NCI-H1092 (cell line): ENCODE measurements at places on chromosomes 13 and 19.

DNA sequence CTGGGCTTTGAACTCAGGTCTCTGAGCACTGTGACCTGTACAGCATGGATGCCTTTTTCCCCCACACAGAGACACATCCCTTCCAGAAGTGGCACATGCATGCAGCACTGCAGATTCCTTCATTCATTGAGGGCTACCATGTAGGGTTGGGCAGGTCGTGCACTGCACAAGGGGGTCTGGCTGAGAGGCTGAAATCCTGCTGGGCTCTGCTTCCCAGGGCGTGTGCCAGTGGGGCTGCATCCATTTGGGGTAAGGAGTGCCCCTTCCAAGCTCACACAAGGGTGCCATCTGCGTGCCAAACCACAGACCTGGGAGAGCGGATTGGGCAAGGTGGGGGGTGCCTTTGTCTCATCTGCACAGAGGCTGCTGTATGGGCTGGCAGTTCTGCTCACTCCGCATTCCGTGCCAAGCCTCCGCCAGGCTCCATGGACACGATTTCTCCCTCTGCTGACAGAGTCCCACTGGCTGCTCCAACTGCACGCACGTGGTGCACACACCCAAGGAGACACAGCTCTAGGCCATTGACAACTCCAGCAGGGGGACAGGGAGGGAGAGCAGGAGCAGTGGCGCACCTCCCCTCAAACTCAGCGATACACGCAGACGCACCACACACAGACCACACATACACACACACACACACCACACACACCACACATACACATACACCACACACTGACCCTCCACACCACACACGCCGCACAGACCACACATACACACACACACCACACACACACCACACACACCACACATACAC, 4.5 kb upstream of the SHISA7 start:
- DNase-seq, result no peak

GRCh38 chr13:46698910-46699460, 98.0 kb downstream of the ESD start:
- DNase-seq, result no peak

GRCh38 chr13:95050800-95051615, 250.2 kb downstream of the ABCC4 start:
- DNase-seq, result no peak

DNA sequence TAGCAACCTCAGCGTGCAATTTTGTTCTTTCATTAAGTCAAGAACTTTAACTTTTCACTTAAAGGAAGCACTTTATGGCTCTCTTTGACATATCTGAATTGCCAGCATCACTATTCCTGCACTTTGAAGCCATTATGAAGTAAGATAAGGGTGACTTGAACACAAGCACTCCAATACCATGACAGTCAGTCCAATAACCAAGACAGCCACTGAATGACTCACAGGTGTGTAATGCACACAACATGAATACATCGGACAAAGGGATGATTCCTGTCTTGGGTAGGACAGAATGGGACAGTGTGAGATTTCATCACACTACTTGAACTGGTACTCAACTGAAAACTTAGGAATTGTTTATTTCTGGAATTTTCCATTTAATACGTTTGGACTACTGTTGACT, 233.7 kb upstream of the IPO5 start:
- DNase-seq, result no peak

GRCh38 chr19:35380450-35381124, 9.7 kb downstream of the GPR42 start:
- DNase-seq, result no peak

DNA sequence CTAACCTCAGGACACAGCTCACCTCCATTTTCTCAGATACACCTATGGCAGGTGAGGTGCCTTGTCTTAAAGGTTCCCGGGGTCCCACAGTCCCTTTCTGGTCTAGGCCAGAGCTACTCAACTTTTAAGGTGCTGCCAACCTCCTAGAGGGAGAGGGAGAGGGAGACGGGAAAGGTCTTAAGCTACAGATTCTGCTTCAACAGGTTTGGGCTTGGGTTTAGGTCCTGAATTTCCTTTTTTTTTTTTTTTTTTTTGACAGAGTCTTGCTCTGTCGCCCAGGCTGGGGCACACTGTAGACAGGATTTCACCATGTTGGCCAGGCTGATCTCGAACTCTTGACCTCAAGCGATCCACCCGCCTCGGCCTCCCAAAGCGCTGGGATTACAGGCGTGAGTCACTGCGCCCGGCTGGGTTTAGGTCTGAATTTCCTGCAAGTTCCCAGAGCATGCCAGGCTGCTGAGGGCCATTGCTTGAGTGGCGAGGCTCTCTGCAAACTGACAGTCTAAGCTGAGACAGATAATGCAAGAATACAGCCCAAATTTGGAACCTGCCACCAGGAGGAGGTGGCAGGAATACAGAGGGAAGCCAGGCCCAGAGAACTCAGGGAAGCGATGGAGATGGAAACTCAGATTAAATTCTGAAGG, 7.8 kb upstream of the SYCN start:
- DNase-seq, result no peak

GRCh38 chr13:45149964-45150363, 29.7 kb downstream of the GTF2F2 start:
- no peak for DNase-seq

DNA sequence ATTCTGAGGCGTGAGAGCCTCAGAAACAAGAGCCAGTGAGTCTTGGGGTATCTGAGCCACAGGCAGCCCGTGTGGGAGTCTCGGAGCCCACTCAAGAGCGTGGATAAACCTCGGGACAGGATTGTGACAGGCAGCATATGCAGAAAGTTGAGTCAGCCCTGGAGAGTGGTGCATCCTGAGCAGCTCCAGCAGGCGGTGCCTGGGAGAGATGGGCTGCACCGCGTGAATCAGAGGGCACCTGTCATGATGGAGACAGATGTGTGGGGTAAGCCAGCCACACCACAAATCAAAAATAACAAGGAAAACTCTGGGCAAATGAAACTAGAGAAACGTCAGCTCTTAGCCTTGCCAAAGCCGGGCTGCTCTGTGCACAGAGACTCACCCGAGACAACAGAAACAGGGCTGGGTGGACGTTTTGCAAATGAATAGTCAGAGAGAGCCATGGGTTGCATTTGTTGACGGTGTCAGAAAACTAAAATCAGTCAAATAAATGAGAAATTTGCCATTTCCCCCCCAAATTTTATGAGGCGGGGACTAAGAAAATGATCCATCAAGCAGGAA, 30.0 kb upstream of the POP4 start:
- no peak for DNase-seq

- no peak for DNase-seq
These were observed 25.6 kb upstream of the ZNF91 start for GRCh38 chr19:23420824-23421223.

GRCh38 chr13:83796364-83796763, 85.9 kb downstream of the SLITRK1 start:
- DNase-seq, result peak; percentile 4

DNA sequence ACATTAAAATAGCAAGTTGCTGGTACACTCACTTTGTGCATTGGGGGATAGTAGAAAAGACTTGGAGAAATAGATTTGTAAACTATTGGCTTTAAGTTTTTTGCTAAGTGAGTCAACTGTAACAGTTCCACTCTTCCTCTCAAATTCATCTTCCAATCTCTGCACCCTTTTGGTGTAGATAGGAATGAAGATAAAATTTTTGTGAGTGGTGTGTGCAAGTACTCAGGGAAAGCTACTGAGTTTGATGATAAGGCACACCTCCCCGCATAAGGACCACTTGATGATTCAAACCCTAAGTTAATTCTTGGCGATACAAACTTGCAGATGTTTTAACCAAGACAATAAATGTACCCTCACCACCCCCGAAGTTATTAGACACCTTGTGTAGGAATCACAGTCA, 168.3 kb upstream of the SLITRK1 start:
- DNase-seq, result no peak

DNA sequence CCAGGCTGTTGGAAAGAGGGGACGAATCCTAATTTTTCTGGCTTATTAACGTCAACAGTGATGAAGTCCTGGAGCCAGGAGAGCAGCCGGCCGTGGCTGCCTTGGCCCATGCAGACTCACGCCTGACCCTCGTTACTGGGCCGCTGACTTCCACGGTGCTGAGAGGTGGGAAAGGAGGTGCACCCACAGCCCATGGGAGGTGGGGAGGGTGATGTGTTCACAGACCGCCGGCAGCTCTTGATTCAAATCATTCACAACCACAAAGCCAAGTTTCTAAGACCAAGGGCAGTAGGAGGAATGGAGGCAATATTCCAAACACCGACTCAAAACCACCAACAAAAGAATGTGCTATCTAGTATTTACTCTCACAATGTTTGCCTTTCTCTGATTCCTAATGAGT, 24.3 kb downstream of the COL4A2 start:
- no peak for DNase-seq

DNA sequence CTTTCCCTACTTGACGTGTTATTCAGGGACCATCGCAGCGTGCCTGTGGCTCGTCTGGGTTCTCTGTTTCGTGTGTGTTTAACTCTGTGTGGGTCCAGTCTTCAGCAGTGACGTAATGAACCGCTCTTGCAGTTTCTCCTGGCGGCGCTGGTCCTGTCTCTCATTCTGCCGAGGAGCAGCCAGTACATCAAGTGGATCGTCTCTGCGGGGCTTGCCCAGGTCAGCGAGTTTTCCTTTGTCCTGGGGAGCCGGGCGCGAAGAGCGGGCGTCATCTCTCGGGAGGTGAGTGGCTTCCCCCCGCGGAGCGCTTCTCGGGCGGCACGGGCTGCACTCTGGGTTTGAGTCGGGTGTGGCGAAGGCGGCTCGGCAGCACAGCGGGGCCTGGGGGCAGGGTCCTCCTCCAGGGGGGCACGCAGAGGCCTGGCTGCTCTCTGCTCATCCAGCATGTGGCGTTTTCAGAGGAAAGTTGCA, 36.3 kb upstream of the TFDP1 start:
- DNase-seq, result peak; percentile 58

DNA sequence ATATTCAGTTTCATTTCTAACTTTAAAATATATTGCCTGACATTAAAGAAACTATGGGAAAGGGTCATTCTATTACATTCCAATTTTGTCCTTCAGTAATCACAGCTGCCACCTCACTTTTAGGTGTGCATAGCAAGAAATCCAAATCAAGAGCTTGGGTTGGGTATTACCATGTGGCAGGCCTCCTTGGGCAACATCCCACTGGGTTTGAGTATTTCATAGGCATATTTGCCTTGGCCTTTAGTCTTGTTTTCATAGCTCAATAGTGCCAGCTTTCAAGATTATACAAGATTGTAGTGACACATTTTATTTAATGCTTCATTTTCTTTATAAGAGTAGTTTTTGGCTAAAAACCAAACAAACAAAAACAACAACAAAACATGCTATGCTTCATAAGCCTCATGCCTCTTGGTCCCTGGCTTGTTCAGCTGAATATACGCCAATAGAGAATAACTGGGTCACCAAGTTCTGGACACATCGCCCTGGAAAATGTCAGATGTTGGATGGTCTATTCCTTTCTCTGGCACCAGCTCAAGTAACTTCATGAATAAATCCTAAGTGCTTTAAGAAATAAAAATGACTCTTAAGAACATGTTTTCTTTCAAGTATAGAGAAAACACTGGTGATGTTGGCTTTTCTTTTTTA, 167.4 kb upstream of the STARD13 start:
- no peak for DNase-seq

DNA sequence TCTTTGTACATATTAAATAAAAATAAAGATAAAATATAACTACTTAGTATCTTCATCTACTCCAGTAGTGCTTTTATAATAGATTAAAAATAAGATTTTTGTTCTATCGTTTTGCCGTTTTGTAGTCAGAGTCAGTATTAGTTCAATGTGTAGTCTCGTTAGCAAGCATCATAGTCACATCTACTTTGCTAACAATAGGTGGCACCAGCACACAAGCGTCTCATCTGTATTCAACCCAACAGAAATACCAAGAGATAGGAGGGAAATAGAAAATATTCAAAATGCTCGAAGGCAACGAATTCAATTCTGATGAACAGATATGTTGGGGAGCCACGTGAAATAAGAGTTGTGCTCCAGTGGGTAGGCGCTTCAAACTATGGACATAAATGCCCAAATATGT, 21.4 kb upstream of the MICU2 start:
- no peak for DNase-seq

- peak; percentile 16 for DNase-seq
These were observed 20.9 kb downstream of the TECR start for GRCh38 chr19:14550201-14550754.

- no peak for DNase-seq
These were observed 330.1 kb downstream of the DLEU7 start for GRCh38 chr13:50513300-50513877.

- no peak for DNase-seq
These were observed 390.3 kb downstream of the DLEU7 start for GRCh38 chr13:50453188-50453587.

- DNase-seq, result peak; percentile 31
These were observed at the start of gene KEAP1 for GRCh38 chr19:10503002-10503789. Gene KEAP1, minus strand, starts transcription at chr19:10503356. Its CDS starts 3,323 bp downstream, at chr19:10500033.

DNA sequence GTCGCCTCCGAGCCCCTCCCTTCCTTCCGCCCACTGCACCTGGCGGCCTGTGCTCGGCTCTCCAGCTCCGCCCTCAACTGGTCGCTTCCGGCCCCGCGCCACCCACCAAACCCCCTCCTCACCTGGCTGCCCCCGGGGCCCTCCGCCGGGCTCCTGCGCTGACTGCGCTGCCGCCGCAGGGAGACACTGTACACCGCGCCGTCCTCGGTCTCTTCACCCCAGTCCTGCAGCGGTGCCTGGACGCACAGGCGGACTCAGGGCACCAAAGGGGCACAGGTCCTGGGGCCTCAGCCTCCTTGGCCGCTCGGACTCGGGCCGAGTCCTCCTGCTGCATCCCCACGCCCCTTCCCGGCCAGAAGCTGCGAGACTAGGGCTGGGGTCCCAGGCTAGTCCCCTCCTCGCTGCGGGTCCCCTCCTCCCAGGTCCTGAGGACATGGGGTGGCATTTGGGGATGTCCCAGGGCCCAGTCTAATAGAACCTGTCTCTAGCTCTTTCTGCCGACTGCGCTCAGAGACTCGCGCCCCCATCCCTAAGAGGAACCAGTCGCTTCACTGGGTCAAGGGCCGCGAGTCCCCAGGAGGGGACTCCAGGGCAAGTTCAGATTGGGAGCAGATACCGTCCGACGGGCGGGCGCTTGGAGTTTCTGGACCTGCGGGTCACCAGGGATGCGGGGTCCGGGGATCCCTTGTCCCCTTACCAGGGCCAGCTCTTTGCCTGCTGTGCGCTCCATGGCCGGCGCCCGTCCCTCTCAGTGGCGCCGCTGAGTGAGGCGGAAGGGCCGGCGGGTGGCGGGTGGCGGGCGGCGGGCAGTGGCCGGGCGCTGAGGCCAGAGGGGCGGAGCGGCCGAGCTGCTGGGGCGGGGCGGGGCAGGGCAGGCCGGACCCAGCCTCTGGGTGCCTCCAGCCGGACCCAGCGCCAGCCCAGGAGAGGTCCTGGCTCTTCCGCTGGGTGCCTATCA, at the start of gene RGL3:
Gene RGL3, minus strand, starts transcription at position 766 of the 958 bp plus-strand sequence. Its CDS starts 36 bp downstream, at position 730.
- DNase-seq, result no peak

DNA sequence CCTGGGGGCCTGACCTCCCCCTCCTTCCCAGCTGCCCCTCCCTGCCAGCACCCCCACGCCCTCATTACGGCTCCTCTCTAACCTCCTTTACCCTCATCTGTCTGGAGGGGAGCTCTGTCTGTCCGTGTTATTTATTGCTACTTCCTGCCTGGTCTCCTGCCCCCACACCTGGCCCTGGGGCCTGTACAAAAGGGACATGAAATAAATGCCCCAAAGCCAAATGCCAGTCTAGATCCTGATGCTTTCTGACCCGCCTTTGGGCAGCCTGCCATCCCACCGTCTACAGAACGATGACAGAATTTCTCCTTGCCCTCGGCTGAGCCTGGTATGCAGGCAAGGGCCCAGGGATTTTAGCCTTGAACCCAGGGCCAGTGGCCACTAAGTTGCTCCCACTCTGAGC, 15.4 kb upstream of the CD22 start:
- no peak for DNase-seq
